ENCODE measurements at places on chromosomes 4 and X.

DNA sequence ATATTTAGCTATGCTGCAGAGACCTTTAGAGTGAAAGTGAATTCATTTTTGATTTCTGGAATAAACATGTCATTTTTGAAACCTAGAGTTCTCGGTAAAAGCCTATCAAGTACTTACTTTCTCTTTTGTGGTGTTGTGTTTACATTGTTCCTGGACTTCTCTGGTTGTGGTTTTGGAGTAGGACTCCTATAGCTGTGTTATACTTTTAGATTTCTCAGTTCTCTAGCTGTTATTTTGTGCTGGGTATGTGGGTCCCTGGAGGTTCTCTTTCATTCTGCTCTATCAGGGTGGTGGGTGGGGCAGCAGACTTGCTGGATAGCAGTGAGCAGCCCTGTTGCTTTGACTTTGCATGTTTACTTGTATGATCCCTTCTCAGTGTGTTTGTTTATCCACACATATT is 25.6 kb upstream of the MSMO1 start:
- DNase-seq = peak; percentile 31

- peak; percentile 6 for DNase-seq
Measured at GRCh38 chr4:188728359-188728758, 589.1 kb downstream of the TRIML1 start.

- no peak for DNase-seq
Measured at GRCh38 chr4:70687392-70687791, 940 bp upstream of the UTP3 start.

DNA sequence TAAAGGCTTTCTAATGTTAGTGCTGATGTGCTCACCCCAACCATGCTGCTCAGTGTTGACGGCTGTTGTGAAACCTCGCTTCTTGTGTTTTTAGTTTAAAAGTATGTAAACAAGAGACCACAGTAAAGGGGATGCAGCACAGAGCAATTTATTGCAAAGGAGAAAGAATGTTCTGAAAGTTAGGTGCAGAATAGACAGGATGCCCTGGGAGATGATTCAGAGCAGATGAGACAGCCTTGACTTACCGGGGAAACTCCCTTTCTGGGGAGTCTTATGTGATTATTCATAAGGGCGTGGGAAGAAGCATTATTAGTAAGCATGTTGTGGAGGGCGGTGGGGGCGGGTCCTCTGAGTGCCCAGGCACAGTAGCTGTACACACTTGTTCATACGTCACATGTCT is 47.7 kb downstream of the EVC start:
- peak; percentile 99 for DNase-seq

DNA sequence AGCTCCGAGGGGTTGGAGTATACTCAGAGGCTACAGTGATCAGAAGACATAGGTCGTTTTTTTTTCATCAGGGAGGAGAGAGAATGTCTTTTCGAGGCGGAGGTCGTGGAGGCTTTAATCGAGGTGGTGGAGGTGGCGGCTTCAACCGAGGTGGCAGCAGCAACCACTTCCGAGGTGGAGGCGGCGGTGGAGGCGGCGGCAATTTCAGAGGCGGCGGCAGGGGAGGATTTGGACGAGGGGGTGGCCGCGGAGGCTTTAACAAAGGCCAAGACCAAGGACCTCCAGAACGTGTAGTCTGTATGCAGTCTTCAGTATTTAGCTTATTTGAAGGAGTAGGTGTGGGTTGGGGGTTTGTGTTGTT is 500 bp downstream of the GAR1 start:
- no peak for DNase-seq

Data from fibroblast of mammary gland (primary cell).